ENCODE measurements at places on chromosomes 7 and 10.

GRCh38 chr7:1060315-1061072 lies 16.1 kb downstream of the GPR146 start:
- DNase-seq: peak; percentile 60

GRCh38 chr7:1961701-1962276 lies 271.0 kb downstream of the MAD1L1 start:
- DNase-seq: peak; percentile 74

DNA sequence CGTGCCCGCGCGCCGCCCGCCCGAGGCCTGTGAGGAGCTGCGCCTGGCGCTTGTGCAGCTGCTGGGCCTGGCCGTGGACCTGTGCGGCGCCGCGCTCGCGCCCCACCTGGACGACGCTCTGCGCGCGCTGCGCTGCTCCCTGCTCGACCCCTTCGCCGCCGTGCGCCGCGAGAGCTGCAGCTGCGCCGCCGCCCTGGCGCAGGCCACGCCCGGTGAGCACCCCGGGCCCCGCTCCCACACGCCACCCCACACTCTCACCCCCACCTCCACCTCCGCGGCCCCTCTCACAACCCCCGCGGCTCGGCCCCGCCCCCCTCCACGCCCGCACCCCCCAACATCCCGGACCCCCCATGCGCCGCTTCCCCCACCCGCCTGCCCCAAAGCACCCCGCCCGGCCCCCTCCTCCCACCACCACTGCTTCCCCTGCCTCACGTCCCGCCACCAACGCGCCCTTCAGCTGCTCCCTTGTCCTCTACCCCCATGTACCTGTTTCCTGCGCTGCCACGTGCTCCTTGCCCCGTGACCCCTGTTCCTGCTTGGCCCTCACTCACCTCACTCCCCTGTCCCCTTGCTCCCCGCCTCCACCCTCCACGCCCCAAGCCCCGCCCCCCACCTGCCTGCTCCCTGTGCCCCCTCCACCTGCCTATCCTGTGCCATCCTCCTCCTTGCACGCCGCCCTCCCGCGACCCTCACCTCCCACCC lies at the start of gene PRKAR1B:
Gene PRKAR1B (minus strand): TSS at position 178 of the 702 bp plus-strand sequence. CDS start 15,776 bp downstream, outside the sequence.
- DNase-seq: peak; percentile 44

GRCh38 chr10:33042565-33042964 lies 84.5 kb upstream of the ITGB1 start:
- DNase-seq: no peak

DNA sequence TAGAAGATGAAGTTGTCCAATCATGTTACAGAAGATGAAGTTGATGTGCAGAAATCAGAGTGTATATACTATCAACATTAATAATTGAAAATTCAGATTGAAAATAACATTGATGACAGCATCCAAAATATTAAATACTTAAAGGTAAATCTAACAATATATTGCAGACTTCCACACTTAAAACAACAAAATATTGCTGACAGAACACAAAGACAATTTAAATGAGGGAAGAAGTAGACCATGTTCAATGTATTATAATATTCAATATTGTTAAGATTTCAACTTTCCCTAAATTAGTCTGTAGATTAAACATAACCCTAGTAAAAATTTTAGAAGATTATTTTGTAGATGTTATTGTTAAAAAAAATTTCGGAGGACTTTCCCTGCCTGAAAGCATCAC lies 151.9 kb downstream of the PON1 start:
- DNase-seq: no peak

DNA sequence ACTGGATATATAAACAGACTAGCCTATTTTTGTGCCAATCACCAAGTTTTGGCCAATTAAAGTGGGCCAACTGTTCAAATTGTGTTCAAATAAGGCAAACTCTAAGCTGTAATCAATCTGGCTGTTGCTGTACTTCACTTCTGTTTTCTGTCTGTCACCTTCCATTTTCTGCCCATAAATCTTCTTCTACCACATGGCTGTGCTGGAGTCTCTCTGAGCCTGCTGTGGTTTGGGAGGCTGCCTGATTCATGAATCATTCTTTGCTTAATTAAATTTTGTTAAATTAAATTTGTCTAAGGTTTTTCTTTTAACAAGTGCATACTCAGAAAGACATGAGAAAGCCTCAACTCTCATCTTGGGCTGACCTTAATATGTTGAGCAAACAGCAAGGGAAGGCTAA lies 172.6 kb upstream of the VIPR2 start:
- DNase-seq: no peak

- no peak for DNase-seq
These were observed 128.7 kb upstream of the NAMPT start for GRCh38 chr7:106413446-106413845.

DNA sequence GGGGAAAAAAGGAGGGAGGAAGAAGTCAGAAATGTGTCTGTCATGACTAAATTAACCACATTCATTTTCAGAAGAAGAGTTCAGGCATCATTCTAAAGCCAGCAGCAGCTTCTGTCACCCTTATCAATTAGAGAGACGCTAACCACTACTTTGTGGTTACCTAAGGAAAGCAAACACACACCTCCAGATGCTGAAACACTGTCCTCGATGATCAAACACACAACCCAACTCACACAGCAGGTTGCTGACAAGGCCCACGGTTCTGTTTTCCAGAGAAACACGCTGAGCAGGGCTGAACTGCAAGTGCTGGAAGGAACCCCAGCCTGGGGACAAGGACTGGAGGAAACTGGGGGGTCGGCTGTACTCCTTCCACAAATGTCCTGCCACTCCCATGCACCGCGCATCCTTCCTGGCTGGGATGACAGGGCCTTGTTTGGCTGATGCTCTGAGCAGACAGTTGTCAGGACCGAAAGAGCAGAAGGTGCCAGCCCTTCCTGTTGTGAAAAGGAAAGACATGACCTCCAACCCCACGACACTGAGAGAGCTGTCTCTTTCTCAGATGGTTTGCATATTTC lies 36.6 kb downstream of the PRKCQ start:
- no peak for DNase-seq

DNA sequence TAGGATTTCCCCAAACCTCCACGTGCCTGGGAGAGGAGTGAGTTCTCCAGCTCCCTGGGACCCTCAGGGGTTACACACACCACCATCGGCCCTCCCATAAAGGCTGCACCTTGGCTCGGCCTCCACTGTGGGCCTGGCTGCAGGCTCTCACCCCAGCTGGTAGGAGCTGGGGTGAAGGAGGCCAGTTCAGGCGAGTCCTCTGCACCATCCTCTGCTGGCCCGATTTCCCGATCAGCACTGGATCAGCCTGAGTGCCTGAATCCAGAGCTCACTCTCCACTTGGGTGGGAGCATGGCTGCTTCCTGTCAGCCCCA lies 115.1 kb upstream of the RET start:
- DNase-seq: no peak

DNA sequence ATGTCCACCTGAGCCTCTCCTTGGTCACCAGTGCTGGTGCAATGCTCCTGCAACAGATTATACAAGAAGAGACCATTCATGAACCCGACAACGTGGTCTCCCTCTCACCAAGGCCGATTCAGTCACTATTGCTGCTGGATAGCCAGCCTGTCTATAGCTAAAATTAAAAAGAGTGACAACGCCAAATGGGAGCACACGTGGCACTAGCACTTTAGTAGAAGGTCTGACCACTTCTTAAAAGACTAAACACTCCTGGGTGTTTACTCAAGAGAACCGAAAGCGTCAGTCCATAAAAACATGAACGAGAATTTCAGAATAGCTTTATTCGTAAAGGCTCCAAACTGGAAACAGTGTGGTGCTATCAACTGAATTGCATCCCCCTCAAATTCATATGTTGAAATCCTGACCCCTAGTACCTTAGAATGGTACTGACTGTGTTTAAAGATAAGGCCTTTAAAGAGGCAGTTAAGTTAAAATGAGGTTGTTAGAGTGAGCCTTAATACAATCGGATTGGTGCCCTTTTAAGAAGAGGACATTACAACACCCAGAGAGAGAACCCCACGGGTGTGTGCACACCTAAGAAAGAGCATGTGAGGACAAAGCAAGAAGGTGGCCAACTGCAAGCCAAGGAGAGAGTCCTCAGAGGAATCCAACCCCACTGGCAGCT lies 4.4 kb upstream of the GALNTL5 start:
- no peak for DNase-seq

DNA sequence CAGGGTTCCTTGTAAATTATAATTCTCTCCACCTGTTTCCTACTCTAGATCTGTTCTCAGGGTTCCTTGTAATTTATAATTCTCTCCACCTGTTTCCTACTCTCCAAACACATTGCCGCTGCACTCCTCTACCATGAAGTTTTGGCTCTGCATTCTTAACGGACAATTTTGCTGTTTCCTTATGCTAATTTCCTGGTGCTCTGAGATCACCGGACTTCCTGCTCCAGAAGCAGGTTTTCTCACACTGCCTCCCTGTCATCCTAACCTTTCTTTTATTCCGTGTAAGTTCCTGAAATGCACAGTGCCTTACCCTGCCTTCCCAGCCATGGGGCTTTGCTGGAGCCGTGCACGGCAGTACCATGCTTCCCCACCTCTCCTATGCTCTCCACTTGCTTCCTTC lies 256.8 kb downstream of the PLXNA4 start:
- DNase-seq: peak; percentile 25

- DNase-seq: no peak
These were observed 67.5 kb downstream of the CHST15 start for GRCh38 chr10:124025660-124026588.

- DNase-seq: no peak
These were observed 175.6 kb downstream of the ELFN1 start for GRCh38 chr7:1845536-1846311.

DNA sequence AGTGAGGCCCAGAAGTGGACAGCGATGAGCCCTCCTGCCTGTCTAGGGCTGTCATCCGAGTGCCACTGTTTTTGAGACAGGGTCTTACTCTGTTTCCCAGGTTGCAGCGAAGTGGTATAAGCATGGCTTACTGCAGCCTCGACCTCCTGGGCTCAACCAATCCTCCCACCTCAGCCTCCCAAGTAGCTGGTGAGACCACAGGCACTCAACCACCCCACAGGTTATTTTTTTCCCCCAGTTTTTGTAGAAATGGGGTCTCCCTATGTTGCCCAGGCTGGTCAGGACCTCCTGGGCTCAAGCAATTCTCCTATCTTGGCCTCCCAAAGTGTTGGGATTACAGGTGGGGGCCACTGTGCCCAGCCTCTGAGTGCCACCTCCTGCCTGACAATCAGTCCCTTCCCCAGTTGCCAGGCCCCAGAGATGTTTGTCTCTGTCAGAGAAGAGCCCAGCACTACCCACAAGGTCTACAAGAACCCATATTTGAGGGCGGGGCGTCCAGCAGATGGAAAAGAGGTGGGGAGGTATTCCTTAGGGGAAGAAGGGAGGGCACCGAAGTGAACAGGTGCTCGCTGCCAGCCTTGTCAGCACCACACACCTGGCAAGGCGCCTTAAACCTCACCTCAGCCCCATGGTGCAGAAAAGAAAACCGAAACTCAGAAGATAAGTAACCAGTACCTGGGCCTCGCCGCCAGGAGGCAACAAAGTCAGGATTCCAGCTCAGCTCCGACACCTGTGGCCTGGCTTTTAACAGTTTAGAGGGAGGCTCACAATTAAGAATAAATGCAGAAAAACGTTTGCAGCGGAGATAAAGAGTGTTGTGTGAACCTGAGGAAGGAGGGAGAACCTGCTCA lies 77.4 kb upstream of the ANLN start:
- DNase-seq: peak; percentile 29

- DNase-seq: no peak
These were observed 90.1 kb downstream of the SNX10 start for GRCh38 chr7:26381476-26382353.

GRCh38 chr10:42941790-42942189 lies 135.1 kb upstream of the RET start:
- no peak for DNase-seq

- no peak for DNase-seq
These were observed 27.7 kb downstream of the FZD1 start for GRCh38 chr7:91291902-91292301.

GRCh38 chr7:52648872-52649271 lies 386.6 kb upstream of the POM121L12 start:
- peak; percentile 40 for DNase-seq

GRCh38 chr10:26448292-26448691 lies 10.2 kb downstream of the APBB1IP start:
- no peak for DNase-seq

- peak; percentile 95 for DNase-seq
These were observed 23.3 kb downstream of the YAE1 start for GRCh38 chr7:39589323-39590111.

- DNase-seq: no peak
These were observed 3.5 kb downstream of the DGKB start for GRCh38 chr7:14899030-14899429.

- DNase-seq: peak; percentile 18
These were observed 589 bp downstream of the LSM8 start for GRCh38 chr7:118184565-118184940.
